A673 (cell line): ENCODE measurements at places on chromosomes 5 and 9. TPM values are rescaled to one million over a fixed set of nuclear protein-coding genes. Genes with fewer than 3 reads are reported as not detected.

- no peaks in the 10 kb centered on the region for H3K4me1 ChIP-seq
- no peak overlapping the region for H3K27ac ChIP-seq
- H3K27me3 ChIP-seq: peaks cover 12% of the 10 kb centered on the region
- H3K36me3 ChIP-seq: no peaks in the 10 kb centered on the region
- DNase-seq: no peak
These were observed 128.1 kb upstream of the SLIT3 start for GRCh38 chr5:169429044-169429443.

GRXCR2 gene
- not detected in 2 replicates for total RNA-seq

GRIN1 gene
- total RNA-seq: 0.17 and 0.52 TPM in 2 replicates

- DNase-seq: no peak
- H3K36me3 ChIP-seq: peaks cover under 1% of the 10 kb centered on the region
- H3K4me1 ChIP-seq: no peaks in the 10 kb centered on the region
These were observed 43.5 kb upstream of the CAVIN4 start for GRCh38 chr9:100534401-100534800.

GRCh38 chr5:58043032-58043945 lies 416.6 kb downstream of the PLK2 start:
- no peaks in the 10 kb centered on the region for H3K4me1 ChIP-seq
- no peaks in the 10 kb centered on the region for H3K27me3 ChIP-seq
- no peak overlapping the region for H3K4me3 ChIP-seq

DNA sequence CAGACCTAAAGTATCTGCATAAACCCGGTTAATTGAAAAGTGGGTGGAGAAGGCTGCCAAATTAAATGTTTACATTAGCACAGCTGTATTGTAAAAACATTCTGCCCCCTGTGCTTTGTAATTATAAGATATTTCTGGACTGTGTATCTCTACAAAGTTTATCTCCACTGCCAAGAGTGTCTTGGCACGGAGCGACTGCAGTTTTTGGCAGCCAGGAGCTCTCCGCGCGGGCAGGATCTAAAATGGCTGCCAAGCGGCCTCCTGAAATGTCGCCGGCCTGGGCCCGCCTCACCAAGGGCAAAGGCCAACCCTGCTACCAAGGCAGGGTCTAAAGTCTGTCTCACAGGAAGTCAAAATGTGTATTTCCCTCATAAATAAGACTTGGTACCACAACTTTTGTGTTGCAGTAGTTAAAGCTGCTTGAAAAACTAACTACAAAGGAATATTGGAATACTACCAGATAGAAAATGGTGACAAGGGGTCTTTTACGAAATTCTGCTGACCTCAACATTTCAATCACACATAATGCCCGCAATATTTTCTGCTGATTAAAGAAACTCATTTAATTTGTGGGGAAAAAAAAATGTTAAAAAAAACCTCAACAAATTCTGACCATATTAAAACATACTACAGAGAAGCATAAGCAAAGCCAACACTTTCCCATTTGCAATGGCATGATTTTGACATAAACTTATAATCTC lies 110.4 kb downstream of the NFIB start:
- no peak overlapping the region for H3K4me3 ChIP-seq
- no peaks in the 10 kb centered on the region for H3K27me3 ChIP-seq
- no peaks in the 10 kb centered on the region for H3K36me3 ChIP-seq
- DNase-seq: no peak

- no peaks in the 10 kb centered on the region for H3K27me3 ChIP-seq
- no peaks in the 10 kb centered on the region for H3K36me3 ChIP-seq
- H3K27ac ChIP-seq: no peak overlapping the region
- H3K4me1 ChIP-seq: no peaks in the 10 kb centered on the region
These were observed 21.8 kb upstream of the PPP2CA start for GRCh38 chr5:134247428-134248224.

DNA sequence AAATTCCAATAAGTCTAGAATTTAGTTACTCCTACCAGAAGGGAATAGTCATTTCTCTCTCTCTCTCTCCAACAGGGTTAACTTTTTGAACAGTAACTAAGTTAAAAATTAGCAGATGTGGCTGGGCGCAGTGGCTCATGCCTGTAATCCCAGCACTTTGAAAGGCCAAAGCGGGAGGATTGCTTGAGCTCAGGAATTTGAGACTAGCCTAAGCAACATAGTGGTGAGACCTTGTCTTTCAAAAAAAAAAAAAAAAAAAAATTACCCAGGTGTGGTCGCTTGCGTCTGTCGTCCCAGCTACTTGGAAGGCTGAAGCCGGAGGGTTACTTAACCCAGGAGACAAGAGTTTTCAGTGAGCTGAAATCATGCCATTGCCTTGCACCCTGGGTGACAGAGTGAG lies 639.7 kb downstream of the PTPRD start:
- no peak overlapping the region for H3K4me3 ChIP-seq
- H3K27me3 ChIP-seq: no peaks in the 10 kb centered on the region

DNA sequence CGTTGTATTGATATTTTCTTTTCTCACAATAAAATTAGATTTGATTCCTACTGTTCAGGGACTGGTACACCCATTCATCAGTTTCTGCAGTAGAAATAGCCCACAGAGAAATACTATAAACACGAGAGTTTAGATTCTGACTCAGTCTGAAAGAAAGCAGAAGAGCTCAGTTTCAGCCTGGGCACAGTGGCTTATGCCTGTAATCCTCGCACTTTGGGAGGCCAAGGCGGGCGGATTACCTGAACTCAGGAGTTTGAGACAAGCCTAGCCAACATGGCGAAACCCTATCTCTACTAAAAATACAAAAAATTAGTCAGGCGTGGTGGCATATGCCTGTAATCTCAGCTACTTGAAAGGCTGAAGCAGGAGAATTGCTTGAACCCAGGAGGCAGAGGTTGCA lies 8.6 kb downstream of the ITK start:
- H3K27ac ChIP-seq: no peak overlapping the region
- no peaks in the 10 kb centered on the region for H3K4me1 ChIP-seq
- no peak overlapping the region for H3K4me3 ChIP-seq

GRCh38 chr5:102600964-102601363 lies 102.2 kb upstream of the SLCO6A1 start:
- DNase-seq: peak; percentile 31
- H3K36me3 ChIP-seq: no peaks in the 10 kb centered on the region
- H3K27me3 ChIP-seq: no peaks in the 10 kb centered on the region
- H3K27ac ChIP-seq: no peak overlapping the region

DNA sequence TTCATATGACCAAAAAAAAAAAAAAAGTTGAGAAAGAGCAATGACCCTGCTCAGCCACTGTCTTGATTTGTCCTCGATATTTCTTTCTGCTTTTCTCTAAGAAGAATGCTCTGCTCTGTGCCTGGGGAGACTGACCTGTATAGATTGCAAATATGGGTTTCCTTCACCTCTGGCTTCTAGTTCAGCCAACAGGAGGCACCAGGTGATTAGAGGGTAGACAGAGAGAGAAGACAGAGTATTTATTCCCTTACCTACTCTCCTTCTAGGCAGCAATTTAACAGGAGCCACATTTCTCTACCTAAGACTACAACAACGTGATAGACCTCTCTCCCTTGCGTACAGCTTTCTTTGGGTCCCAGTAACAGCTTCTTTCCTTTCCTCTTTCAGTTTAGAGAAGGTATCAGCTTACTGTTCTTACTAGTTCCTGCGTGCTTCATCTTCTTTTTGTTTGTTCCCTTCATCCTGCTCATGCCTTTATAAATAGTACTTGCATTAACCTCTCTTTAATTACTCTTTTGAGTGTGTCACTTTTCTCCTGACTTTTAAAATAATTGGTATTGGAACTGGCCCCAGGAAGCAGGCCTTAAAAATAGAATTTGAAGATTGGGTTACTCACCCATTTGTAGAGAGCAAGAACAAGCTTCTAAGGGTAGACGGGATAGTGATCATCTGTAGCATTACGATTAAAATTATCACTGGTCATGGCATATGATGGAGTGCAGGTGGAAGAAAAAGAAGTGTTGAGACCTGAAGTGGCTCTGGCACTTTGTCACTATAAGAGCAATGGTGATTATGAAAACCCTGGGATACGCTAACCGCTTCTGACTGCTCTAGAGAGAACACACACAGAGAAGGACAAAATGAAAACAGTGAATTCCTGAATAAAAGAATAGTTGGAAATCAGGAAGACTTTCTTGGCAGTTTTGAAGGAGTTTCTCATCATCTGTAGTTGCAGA lies 161.2 kb upstream of the FSTL4 start:
- H3K27me3 ChIP-seq: peaks cover 4% of the 10 kb centered on the region
- H3K27ac ChIP-seq: no peak overlapping the region
- no peak for DNase-seq
- no peaks in the 10 kb centered on the region for H3K36me3 ChIP-seq

DNA sequence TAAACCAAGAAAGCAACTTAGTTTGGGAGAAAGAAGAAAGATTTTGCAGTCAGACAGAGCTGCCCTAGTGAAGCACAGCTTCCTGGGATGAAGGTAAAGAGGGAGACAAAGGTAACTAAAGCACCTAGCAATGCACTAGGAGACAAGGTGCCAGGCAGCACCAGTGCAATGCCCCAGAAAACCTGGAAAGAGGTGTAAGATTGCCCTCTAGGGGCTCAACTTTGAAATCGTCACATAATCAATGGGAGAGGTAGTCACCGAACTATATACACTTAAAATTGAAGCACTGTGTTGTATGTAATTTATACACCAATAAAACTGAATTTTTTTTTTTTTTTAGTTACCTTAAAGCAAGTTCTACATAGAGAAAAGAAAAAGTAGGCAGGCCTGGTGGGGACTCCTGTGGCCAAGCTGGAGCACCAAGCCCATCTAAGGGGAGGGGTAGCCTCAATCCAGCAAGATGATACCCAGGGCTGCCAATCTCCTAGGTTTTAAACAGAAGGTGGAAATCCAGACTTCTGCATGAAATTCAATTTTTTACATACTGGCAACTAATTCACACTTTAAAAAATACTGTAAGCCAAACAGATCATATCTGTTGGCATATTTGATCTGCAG lies 48.2 kb downstream of the CDK5RAP2 start:
- no peak overlapping the region for H3K4me3 ChIP-seq
- H3K27ac ChIP-seq: no peak overlapping the region
- H3K36me3 ChIP-seq: peaks cover 81% of the 10 kb centered on the region
- H3K27me3 ChIP-seq: no peaks in the 10 kb centered on the region
- DNase-seq: peak; percentile 33

DNA sequence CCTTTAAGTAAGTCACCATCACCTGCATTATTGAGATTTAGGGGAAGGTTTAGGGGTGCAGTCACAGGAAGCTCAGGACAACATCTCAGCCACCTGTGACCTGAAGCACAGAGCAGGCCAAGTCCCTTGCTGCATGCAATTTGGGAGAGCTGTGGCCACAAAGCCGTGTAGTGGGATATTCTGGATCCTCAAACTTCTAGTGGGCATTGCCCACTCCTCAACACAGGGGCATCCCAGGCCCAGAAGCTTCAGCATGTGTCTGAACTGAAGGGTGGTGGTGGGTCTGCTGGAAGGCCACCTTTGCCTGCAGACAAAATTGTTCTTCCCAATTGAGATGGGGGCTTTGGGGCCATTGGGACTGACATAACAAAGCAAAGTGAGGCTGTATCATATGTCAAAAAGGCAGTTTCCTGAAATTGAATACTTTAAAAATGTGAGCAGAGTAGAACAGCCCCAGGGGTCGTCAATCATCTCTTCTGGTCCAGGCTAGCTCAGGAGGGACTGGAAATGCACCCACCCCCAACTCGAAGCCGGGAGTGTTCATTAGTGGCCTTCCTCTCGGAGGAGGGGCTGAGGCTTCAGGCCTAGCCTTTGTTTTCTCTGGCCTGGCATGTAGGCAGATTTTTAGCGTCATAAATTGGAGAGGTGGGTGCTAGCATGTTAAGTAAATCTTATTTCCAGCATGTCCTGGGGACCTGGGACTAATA lies 2.8 kb upstream of the GADD45G start:
- peaks cover 40% of the 10 kb centered on the region for H3K27me3 ChIP-seq
- DNase-seq: no peak
- no peak overlapping the region for H3K4me3 ChIP-seq
- peaks cover 32% of the 10 kb centered on the region for H3K4me1 ChIP-seq
- H3K27ac ChIP-seq: no peak overlapping the region

GRCh38 chr5:8714198-8714597 lies 831.7 kb downstream of the SEMA5A start:
- H3K27ac ChIP-seq: no peak overlapping the region
- no peak overlapping the region for H3K4me3 ChIP-seq
- no peak for DNase-seq
- H3K27me3 ChIP-seq: no peaks in the 10 kb centered on the region

FOXD4L6 gene
- not detected in 2 replicates for total RNA-seq

DNA sequence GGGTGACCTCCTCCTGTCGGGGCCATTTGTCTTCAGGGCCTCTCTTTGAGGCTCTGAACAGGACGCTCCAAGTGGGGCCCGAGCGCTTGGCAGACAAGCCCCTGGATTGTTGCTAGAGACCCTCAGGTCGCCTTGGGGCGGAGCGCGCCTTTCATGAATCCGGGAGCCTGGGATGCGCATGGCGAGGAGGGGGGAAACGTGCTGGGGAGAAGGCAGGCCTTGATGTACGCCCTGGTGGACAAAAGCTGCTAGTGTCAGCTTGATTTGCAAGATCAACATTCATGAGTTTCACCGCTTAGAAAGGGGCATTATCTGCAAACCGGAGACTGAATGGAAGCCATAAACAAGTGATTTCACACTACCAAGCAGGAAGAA lies 226.3 kb downstream of the SMARCA2 start:
- no peaks in the 10 kb centered on the region for H3K36me3 ChIP-seq

DNA sequence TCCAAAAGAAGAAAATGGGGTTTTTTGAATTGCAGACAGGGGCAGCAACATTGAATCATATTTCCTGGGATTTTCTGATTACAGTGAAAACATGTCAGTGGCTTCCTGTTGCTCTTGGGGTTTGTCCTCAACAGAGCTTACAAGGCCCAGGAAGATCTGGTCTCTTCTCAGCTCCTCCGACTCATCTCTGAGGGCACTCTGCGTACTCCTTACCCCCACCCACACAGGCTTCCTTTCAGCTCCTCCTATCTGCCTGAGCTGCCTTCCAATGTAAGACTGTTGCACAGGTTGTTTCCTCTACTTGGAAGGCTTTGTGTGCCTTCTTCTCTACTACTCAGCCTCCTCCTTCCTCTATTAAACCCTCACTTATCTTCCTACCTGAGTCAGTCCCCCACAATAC lies 245.1 kb upstream of the MEF2C start:
- H3K27me3 ChIP-seq: no peaks in the 10 kb centered on the region
- H3K36me3 ChIP-seq: no peaks in the 10 kb centered on the region
- H3K27ac ChIP-seq: no peak overlapping the region
- no peak for DNase-seq

CDKN2B gene
- not detected in 2 replicates for total RNA-seq

FAXDC2 gene
- total RNA-seq: 0.44 TPM in 1 of 2 replicates, not detected in the other

ZFP2 gene
- total RNA-seq: 0.24 and 0.43 TPM in 2 replicates

GRCh38 chr5:143248822-143249579 lies 154.5 kb downstream of the NR3C1 start:
- DNase-seq: peak; percentile 8
- no peak overlapping the region for H3K4me3 ChIP-seq
- H3K27ac ChIP-seq: no peak overlapping the region
- H3K36me3 ChIP-seq: no peaks in the 10 kb centered on the region
- no peaks in the 10 kb centered on the region for H3K27me3 ChIP-seq
- peaks cover 5% of the 10 kb centered on the region for H3K4me1 ChIP-seq

GRCh38 chr9:124045076-124045829 lies 33.7 kb downstream of the LHX2 start:
- H3K36me3 ChIP-seq: no peaks in the 10 kb centered on the region
- peak; percentile 46 for DNase-seq
- peaks cover 4% of the 10 kb centered on the region for H3K4me1 ChIP-seq
- H3K4me3 ChIP-seq: peak overlapping the region; percentile 26
- H3K27me3 ChIP-seq: peaks cover 4% of the 10 kb centered on the region
